ENCODE measurements at places on chromosomes 5 and 9.

- no peak for DNase-seq
Observed at GRCh38 chr9:75671354-75671753, 219.1 kb upstream of the PCSK5 start.

DNA sequence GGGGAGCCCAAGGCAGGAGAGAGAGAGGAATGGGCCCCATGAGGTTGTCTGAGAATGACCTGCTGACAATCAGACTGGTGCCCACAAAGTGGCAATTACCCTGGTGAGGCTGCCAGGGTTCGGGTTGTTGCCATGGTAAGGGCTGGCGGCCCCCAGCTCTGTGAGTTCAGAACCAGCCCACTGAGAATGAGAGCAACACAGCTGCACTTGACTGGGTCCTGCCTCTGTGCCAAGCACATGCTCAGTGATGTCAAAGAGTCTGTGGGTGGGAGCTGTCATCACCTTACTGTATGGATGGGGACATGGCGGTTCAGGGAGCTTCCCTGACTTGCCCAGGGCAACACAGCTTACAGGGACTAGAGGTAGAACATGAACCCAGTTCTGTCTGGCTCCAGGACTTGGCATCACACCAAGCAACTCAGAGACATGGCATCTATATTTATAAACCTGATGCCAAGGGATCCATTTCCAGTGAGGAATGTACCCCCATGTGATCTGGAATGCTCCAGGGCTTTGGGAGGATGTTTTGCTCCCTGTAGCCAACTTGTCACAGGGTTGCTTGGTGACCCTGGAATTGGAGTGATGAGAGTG is 38.2 kb upstream of the TEX48 start:
- DNase-seq, result no peak

DNA sequence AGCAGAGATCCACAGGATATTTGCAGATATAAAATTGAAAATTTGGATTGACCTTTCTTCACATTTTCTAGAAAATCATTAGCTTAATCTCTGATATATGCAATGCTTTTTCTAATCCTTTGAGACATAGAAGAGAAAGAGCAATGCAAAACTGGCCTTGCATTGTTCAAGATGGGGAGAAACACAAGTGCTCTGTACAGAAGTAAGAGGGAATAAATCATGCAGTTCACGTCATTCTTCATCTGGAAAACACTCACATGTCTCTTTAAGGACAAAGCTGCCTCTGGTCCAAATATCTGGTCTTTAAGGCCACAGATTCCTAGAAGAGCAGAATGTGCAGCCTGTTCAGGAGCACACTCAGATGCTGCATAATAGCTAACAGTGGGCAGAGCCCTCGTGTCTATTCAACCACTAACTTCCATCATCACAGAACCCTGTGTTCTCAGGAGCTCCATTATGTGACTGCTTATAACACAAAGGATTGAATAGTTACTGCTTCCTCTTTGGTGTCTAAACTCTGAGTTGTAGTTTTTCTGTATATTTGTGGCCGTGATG is 277.5 kb downstream of the PLK2 start:
- DNase-seq, result no peak

DNA sequence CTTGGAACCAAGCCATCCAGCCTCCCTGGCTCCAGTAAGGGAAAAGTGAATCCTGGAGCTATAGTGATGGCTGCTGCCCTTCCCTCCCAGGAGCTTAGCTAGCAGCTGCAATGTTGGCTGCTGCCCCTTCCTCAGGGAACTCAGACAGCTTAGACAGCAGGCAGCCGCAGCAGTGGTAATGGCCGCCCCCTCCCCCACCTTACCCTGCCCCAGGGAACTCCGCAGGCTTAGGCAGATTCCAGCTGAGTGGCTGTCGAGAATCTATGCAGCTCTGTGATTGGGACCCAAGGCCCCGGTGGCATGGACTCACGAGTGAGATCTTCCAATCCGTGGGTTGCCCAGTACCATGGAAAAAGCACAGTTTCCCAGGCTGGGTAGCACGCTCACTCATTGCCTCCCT is 378.6 kb downstream of the NNT start:
- DNase-seq, result no peak

GRCh38 chr5:102226321-102226720 is 69.8 kb downstream of the SLCO4C1 start:
- DNase-seq, result no peak

GRCh38 chr9:137349471-137350033 is 47.5 kb upstream of the NRARP start:
- no peak for DNase-seq

GRCh38 chr9:35827486-35827885 is 1.0 kb downstream of the FAM221B start:
- DNase-seq, result no peak

- no peak for DNase-seq
Observed at GRCh38 chr9:1051584-1052275, 1.6 kb downstream of the DMRT2 start.

- no peak for DNase-seq
Observed at GRCh38 chr5:50352382-50352781, 88.7 kb downstream of the EMB start.

GRCh38 chr5:74598731-74599130 is 41.8 kb downstream of the ENC1 start:
- no peak for DNase-seq

DNA sequence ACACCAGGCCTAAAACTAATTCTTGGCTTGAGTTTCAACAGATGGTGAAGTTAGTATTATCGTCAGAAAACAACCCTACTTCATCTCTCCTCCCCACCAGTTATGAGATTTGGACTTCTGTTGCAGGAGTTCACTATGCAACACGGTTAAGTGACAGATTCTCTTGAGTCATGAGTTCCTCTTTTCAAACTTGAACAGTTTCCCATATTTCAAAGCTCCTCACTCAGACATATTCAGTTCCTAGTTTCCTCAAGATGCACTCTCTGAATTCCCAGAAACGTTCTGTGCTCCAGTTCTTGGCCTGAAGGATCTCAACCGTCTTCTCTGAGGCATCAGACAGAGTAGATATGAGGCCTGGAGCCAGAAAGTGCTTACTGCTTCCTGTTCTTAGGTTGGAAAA is 7.3 kb upstream of the PTGER4 start:
- no peak for DNase-seq

DNA sequence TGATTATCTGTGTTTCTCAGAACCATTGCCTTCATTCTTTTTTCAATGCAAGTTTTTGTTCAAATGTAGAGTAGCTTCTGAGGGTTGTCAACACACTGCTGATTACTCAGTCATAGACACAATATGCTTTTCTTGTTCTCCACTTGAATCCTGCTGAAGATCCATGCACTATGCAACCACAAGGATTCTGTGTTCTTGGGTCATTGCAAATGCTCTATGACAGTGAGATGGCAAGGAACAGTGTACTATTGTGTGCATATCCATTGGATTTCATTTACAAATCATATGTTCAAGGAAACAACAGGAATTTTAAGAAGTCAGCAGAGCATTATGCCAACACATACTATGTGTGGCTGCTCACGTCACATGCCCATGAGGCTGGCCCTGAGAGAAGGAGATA is 1590.2 kb downstream of the EFNA5 start:
- DNase-seq, result no peak

DNA sequence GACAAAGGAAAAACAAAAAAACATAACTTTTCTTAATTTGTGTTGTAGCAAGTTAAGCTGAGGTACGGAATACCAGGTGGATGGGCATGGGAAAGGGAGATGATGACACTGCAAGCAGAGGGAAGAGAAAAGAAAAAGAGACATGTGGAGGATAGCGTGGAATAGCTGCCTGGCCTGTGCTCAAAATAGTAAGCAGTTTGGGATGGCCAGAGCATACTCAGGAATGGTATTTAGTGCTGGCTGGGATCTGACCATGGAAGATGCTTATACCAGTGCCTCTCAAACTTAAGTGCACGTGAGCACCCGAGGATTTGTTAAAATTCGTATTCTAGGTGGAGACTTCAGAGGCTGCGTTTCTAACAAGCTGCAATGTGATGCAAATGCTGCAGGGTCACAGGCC is 41.3 kb downstream of the LNPEP start:
- DNase-seq, result no peak

GRCh38 chr9:16152276-16153101 is 599.6 kb downstream of the CCDC171 start:
- DNase-seq, result no peak

DNA sequence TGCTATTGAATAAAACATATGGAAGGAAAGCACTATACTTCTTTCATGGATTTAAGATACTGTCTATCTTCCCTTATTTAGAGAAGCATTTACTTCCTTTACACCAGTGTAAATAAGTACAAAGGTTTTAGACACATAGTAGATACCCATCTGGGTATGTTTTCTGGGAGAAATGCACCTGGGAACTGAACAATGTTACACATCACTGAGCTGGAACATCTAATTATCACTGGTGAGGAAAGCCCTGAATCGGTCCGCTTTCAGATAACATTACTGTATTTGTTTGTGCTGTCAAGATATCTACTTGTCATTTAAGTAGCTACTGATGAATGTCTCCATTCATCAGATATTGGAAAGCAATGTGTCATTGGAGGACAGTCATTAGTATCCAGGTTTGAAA is 964.7 kb upstream of the PTPRD start:
- no peak for DNase-seq

DNA sequence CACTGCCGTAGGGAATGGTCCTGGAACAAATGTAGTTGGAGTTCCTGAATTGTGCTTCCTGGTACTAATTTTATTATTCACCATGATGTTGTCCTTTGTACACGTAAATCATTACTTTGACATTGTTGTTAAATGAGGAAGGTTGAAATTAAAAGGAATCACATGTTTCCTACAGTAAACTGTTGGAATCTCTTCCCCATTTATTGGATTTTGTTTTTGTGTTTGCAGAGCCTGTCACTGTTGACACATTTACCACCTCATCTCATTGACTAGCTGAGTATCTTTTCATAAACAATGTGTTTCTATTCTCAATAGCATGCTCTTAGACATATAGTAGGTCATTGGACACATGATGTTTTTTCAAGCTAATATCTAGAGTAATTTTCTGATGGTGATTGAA is 1012.5 kb downstream of the NR2F1-AS1 start:
- no peak for DNase-seq

DNA sequence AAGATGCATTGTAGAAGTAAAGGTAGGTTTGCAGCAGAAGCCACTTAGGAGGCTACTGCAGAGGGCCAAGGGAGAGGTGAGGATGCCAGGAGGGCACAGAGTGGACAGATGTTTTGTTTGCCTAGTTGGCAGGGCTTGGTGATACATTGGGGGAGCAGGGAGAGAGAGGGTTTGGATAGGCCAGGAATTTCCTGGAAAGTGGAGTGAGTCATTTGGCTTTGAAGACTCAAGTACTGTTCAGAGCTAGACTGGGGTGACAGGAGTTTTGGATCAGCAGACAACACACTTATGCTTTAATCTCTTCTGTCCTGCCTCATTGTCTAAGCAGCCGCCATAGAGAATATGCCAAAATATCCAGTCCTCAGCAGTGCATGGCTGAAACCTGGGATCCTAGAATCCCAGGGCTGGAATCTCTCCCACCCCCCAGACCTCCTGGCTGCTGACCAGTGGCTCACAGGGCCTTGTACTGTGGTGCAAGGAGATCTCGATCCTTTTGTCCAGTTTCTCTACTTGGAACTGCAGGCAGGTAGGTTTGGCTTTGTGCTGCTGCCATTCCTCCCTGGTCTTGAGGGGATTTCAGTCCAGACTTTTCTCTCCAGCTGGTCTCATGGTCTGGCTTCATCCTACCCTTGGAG is 11.0 kb downstream of the TMEM268 start:
- DNase-seq, result no peak

DNA sequence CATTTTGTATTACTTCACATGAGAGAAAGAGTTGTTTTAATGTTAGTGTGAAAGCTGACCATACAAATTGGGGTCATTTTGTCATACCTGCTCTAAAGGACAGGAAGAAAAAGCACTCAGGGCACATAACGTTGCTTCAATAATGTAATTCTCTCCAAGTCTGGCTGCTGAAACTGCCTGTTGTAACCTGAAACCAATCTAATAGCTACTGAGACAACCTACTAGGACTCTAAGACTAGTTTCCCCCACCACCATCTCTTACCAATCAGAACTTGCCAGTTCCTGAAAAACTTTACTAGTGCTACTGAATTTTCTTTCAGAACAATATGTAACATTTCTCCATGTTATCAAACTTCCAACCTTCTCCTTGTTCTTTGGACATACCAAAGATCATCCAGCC is 374.7 kb downstream of the PTPRD start:
- no peak for DNase-seq

DNA sequence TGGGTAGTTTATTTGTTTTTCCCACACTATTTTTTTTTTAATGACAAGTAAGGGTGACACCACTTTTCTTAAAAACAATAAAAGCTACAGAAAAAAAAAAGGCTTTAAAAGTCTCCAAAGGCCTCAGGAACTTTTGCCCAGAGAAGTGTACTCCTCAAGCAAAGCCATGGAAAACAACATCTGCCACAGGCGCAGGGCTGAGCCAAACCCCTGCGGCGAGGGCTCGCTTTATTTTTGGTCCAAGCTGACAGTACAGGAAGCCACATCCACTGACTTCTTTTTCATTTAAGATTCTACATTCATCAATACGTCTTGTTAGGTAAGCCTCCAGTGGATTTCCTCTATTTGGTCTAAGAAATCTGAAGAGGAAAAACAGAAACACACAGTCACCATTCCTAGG is 51.9 kb upstream of the IFNK start:
- no peak for DNase-seq

DNA sequence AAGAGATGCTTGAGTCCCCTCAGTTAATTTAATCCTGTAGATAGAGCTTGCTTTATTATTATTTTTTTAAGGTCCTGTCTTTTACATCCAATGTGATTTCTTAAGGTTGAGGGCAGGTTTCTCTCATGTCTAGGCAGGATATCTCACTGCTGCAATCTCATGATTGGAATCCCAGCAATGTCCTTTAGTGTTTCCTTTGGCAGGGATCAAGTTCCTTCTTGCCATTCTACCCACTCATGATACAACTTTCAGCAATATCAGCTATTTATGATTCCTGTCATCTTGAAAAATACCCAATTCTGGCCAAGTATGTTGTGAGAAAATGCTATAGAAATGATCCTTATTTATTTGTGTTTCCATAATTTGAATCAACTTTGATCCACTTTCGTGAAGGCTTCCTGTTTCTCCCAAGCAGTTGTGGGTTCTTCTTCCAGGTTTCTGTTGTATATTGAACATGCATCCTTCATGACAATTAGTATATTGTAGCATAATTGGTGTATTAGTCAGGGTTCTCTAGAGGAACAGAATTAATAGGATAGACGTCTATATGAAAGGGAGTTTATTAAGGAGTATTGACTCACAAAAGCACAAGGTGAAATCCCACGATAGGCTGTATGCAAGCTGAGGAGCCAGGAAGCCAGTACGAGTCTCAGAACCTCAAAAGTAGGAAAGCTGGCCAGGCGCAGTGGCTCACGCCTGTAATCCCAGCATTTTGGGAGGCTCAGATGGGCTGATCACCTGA is 18.4 kb upstream of the VPS13A start:
- no peak for DNase-seq

DNA sequence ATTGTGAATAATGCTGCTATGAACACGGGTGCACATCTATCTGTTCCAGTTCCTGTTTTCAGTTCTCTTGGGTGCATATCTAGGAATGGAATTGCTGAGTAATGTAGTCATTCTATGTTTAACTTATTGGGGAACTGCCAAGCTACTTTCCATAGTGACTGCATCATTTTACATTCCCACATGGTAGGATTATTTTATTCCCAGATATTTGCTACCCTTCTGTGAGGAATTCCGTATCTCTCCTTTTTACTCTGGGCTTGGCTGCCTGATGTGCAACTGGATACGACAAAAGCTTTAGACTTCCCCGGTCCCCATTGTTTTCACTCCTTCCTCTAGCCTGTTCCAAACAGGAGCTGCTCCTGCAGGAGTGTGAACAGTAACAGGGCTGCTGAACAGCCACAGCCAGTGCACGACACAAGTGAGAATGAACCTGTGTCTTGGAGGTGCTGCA is 7.2 kb downstream of the TAS2R1 start:
- no peak for DNase-seq

Measured in stimulated activated CD4-positive, alpha-beta T cell treated with anti-CD3 and anti-CD28 coated beads, Interleukin-1b, Interleukin-23, amount 100 ng/mL, for 1 hour (primary cell).